ENCODE measurements at places on chromosomes 5 and 9.

GRCh38 chr5:150263801-150264621 lies 25.6 kb downstream of the CAMK2A start:
- DNase-seq, result no peak

DNA sequence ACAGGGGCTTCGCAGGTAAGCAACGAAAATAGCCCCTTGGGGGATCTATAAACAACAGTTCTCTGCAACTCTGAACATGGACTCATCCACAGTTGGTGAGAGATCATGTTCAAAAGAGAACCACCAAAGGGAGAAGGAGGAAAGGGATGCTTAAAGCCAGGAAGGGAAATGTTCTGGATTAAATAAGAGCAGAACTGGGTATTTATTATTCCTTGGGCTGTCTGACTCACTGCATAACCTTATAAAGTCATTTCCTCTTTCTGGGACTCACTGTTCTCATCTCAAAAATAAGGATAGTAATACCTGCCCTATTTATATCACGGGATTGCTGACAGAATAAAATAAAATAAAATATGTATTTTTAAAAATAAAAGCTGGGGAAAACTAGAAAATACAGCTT lies 11.2 kb upstream of the MARCHF3 start:
- no peak for DNase-seq

DNA sequence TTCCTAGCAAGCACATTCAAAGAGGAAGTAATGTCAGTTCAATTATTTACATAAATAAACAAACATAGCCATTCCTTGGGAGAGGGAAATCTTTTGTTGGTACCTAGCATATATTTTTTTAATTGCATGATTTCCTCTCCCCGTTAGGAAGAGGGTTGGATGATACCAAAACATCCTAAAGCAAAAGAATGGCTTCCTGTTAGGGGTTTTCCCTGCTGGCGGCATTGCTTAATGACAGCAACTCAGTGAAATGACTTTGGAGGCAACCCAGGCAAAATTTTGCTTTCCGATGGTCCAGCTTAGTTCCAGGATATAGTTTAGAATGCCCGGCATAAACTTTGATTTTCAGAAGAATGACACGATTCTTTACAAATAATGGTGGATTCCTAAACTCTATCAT lies 73.2 kb downstream of the MAT2B start:
- DNase-seq, result no peak

GRCh38 chr9:124855944-124856765 lies 2.9 kb downstream of the WDR38 start:
- DNase-seq, result no peak

DNA sequence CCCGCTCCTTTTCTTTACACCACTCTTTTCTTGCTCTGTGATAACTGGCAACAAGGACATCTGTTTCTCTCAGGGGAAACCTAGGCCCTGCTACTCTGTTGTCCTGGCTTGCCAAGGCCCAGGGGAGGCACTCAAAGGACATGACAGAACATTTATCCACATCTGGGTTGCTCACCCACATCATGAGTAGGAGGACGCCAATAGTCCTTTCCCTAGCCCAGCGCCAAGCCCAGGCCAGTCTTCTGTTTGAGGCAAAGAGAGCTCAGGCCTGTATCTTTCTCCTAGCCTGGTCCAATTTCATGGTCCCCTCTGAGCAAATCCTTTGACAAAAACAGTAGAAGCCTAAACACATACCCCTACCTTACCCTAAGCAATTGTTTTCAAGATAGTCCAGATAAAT lies 366.8 kb upstream of the SGCD start:
- no peak for DNase-seq

DNA sequence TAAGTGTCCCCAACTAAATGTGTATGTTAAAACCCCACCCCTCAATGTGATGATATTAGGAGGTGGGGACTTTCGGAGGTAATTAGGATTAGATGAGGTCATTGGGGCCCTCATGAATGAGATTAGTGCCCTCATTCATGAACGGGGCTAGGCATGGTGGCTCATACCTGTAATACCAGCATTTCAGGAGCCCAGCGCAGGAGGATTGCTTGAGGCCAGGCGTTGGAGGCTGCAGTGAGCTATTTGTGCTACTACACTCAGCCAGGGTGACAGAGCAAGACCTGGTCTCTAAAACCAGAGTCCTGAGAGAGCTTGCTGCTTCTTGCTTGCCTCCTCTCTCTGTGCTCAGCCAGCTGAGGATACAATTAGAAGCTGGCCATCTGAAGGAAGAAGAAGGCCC lies 62.1 kb upstream of the HSPA9 start:
- DNase-seq, result no peak

- DNase-seq, result no peak
Observed at GRCh38 chr5:129541051-129541450, 81.0 kb downstream of the ADAMTS19 start.

DNA sequence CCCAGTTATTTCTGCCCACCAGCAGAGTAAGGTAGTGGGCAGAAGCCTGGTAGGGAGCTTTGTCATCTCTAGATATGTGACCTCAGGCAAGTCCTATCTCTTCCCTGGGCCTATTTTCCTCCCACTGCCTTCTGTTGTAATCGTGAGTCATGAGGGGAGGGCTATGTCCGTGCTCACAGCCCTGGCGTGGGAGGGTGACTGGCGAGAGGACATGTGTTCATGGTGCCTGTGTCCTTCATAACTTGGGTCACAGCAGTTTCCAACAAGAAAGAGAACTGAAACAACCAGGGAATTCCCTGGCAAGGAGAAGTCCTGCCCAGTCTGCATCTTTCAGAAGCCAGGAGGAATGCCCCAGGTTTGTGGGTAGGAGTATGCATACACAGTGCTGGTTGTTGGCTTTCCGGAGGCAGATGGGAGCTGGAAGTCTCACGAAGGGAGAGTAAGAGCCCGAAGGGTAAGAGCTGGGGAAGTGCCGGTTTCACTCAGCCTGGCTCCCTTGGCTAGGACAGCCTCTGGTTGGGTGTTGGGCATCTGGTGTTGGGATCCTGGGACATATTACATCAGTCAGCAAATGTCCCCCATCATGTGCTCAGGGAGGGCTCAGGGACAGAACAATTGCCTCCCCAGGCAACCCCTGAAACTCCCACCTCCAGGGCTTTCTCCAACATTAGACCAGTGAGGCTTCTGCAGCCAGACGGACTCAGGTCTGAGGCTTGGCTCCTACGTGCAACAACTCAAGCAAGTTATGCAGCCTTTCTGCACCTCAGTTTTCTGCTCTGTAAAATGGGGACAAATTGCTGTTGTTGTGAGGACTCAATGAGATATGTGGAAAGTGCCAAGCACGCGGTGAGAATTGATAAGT lies 4.3 kb upstream of the TIFAB start:
- DNase-seq, result no peak

- no peak for DNase-seq
Observed at GRCh38 chr9:112169368-112169767, 5.7 kb downstream of the SUSD1 start.

All from stimulated activated CD4-positive, alpha-beta T cell treated with anti-CD3 and anti-CD28 coated beads, Interleukin-1b, Interleukin-23, amount 100 ng/mL, for 1 hour (primary cell).